Neural crest cell (in vitro differentiated cells): ENCODE measurements at places on chromosomes 16 and 17. TPM values are rescaled to one million over a fixed set of nuclear protein-coding genes. Genes with fewer than 3 reads are reported as not detected.
A peak's percentile ranks its signal among the peaks of the same experiment; 100 is the strongest.

TBC1D3E gene
- total RNA-seq = not detected in 2 replicates

PHOSPHO1 gene
- total RNA-seq = not detected in 2 replicates

DNA sequence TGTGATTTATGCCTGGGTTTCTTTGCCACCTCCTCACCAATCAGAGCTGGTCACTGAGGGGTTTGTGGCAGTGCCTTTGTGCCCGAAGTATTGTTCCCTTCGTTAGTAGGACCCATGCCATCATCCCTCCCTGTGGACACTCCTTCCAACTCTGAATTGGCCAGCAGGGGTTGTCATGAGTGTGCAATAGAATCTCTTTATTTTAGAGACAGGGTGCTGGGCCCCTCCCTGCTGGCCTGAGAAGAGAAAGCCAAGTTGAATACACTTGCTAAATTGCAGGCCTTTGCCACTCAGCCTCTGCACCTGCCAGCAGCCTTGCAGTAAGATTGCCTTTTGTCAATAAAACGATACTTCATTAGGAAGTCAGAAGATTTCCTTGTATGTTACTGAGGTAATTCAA is 40.7 kb upstream of the SLC12A3 start:
- peak; percentile 29 for DNase-seq

DNA sequence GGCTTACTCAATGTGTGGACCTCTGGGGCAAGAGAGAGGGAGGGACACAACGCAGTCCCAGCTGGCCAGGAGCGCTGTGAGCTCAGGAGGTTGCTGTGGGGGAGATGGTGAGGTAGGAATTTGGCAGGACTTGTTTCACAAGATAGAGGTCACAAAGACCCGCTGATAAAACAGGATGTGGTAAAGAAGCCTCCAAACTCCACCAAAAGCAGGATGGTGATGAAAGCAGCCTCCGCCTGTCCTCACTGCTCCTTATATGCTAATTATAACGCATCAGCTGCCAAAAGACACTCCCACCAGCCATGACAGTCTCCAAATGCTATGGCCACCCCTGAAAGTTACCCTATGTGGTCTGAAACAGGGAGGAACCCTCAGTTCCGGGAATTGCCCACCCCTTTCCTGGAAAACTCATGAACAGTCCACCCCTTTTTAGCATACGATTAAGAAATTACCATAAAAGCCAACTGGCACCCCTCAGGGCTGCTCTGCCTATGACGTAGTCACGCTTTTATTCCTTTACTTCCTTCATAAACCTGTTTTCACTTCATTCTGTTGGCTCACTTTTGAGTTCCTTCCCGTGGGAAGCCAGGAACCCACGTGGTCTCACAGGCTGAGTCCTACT is 5.3 kb upstream of the EIF4A3 start:
- no peak for DNase-seq

GRCh38 chr16:51497541-51498211 is 346.6 kb upstream of the SALL1 start:
- no peak for DNase-seq

DNA sequence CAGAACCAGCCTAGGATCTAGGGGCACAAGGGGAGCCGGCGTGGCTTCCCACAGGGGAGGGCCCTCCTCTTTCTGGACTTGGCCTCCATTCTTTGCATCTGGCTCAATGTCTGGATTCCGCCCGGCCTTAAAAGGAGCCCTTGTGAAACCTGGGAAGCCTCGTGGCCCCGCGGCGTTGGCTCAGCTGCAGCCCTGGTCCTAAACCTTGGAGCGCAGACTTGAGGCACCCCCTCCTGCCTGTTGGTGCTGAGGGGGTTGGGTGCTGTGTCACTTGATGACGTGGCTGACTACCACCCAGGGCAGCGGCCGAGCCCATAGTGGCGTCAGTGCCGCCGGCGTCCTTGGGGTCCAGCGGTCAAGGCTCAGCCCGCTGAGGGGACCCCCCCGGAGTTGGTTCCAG is 4.4 kb downstream of the TRAPPC2L start:
- no peak for DNase-seq
